NCI-H1092 (cell line): ENCODE measurements at places on chromosomes 3 and 15.

DNA sequence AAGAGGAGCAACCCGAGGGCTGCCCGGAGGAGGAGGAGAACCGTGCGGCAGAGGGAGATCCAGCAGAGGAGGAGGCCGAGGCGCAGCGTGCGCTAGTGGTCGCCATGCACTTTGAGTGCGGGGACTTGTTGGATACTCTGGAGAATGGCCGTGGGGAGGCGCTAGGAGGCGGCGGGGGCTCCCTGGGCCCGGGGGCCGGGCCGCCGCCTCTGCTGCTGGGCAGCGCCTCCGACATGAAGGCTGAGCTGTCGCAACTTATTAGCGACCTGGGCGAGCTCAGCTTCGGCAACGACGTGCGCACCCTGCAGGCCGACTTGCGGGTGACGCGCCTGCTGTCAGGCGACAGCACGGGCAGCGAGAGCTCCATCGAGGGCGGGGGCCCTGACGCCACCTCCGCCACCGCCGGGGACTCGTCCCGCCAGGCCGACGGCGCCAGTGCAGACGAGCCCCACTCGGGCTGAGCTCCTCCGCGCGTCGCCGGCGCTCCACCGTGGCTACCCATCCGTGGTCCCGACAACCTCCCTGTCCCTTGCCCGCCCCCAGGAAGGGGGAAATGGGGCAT lies 2.0 kb downstream of the FAM43A start:
- no peak for DNase-seq

DNA sequence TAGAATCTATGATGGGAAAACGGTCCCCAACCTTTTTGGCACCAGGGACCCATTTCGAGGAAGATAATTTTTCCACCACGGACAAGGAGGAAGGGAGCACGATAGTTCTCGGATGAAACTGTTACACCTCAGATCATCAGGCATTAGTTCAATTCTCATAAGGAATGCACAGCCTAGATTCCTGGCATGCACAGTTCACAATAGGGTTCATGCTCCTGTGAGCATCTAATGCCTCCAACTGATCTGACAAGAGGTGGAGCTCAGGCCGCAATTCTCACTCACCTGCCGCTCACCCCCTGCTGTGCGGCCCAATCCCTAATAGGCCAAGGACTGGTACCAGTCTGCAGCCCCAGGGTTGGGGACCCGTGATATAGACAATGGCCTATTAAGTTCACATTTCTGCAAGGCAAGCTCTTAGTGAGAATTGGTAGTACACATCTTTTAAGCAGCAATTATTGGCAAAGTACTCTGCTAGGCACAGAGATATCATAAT lies 26.5 kb downstream of the CD200R1 start:
- DNase-seq = no peak

DNA sequence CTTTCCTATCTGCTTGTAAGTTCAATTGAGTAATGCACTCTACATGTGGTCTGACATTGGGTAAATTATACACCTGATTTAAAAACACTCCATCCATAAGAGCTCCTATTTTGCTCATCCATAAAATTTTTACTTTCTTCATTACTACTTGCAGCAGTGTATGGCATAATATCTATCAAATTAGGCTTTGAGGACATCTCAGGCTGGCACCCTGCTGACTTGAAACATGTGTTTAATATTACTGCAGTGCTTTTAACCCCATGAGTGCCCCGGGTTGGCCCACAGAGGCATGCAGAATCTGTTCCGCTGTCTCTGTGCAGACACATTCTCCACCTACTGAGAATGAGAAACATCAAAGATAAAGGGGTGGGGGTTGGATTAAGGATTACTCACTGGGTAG lies 249.9 kb upstream of the DNAJC19 start:
- DNase-seq = no peak

DNA sequence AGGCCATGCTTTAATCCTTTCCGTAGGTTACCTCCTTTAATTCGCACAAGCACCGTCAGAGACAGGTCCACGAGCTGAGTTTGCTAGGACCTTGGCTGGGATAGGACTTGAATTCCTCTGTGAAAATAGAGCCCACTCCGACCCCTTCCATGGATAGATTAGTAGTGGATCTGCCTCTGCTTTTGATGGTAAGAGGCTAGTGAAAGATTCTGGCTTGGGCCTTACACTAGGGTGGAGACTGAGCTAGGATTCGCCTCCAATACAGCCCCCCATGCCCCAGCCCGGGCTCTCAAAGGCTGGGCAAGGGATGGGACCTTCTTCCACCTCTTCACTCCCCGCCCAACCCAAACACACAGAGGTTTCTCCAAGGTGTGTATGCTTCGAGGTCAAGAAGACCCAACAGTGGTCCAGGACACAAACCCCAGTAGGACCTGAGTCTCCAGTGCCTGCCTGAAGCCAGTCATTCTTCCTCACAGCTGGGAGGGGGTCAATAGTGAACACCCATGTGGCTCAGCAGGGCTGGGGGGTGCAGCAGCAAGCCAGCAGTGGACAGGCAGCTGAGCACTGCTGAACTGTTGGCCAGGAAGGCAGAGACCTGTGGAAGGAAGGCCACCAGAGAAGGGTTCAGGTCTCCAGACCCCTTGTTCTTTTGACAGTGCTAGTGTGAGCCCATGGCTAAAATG lies 75.7 kb downstream of the SPSB4 start:
- DNase-seq = no peak

GRCh38 chr15:40323239-40323952 lies at the start of gene INAFM2:
Gene INAFM2 (plus strand): TSS chr15:40323692. CDS start chr15:40324056, 364 bp downstream.
- peak; percentile 68 for DNase-seq

GRCh38 chr3:192005989-192006388 lies 545.0 kb downstream of the PYDC2 start:
- DNase-seq = no peak

GRCh38 chr15:60006203-60006862 lies 2.2 kb downstream of the FOXB1 start:
- DNase-seq = no peak

DNA sequence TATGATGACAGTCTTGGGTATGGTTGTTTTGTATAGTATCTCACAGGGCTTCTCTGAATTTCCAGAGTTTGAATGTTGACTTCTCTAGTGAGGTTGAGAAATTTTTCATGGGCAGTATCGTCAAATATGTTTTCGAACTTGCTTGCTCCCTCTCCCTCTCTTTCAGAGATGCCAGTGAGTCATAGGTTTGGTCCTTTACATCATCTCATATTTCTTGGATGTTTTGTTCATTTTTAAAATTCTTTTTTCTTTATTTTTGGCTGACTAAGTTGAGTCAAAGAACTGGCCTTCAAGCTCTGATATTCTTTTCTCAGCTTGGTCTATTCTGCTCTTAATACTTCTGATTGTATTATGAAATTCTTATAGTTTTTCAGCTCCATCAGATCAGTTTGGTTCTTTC lies 282.3 kb upstream of the NECTIN3 start:
- DNase-seq = no peak

GRCh38 chr15:43514241-43515057 lies 3.0 kb upstream of the MAP1A start:
- no peak for DNase-seq

DNA sequence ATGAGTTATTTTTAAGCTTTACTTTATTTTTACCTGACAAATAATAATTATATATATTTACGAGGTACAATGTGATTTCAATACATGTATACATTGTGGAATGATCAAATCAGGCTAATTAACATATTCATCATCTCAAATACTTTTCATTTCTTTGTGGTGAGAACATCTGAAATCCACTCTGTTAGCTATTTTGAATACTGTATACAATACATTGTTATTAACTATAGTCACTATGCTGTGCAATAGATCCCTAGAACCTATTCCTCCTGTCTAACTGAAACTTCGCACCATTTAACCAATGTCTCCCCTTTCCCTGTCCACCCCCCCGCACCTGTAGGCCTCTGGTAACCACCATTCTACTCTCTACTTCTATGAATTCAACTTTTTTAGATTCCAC lies 7.9 kb upstream of the SPPL2A start:
- no peak for DNase-seq

- no peak for DNase-seq
Observed at GRCh38 chr3:12312010-12312409, 23.1 kb downstream of the PPARG start.

GRCh38 chr15:63332367-63333124 lies 49.1 kb downstream of the CA12 start:
- no peak for DNase-seq

DNA sequence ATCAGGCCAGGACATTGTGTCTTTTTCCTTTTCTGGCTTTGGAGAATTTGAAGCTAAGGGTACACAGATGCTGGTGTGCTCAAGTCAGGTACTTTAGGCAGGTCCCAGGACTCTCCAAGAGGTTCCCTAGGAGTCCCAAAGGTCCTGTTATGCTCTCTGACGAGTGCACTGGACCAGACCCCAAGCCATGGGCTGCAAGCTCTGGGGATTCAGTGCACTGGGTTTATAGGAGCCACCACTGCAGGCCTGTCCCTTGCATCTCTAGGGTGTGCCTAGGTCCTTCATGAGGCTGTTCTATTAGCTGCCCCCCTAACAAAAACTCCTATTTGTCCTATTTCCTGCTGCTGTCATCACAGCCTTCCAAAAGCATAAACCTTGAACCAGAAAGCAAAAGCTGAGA lies 31.9 kb upstream of the BFSP2 start:
- DNase-seq = no peak

DNA sequence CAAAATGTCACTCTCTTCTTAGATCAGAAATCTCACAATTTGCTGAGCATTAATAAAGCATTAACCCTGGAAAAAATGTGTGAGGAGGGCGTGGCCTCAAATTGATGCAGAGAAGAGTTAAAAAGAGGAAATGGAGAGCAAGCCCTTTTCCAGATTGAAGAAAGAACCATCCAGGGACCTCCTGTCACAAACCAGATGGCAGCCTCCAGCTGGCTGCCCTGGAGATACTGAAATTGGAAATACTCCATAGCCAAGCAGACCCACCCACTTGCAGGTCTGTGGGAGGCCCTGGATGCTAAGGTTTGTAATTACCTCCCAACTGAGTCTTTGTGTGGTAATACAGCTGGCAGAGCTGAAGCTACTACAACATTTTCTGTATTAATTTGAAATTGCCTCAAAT lies 214.9 kb downstream of the IL20RB start:
- no peak for DNase-seq

DNA sequence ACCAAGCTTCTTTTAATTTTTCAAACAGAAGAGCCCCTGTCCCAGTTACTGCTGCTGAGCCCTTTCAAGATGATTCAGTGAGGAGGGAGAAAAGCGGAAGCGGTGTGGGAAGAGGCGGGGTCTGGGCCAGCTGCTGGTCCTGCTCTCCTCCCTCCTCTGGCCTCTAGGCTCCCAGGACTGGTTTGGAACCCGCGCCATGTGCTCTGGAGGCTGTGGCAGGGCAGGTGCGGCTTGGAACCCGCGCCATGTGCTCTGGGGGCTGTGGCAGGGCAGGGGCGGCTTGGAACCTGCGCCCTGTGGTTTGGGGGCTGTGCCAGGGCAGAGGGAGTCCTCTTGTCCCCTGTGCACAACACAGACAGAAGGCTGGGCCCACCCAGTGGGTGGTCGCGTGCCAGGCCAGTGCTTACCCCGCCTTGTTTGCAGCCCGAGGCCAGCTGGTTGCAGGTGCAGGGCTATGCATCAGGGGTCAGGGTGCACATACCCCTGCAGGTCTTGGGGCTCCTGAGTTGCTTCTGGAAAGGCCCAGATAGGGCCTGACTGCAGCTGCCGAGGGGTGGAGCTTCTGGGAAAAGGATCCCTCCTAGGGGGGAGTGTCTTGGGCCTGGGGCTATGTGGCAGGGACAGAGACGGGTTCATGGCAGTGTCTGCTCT lies 12.2 kb downstream of the ALG1L2 start:
- no peak for DNase-seq

GRCh38 chr3:188148318-188148717 lies 5.6 kb upstream of the LPP start:
- no peak for DNase-seq

- DNase-seq = no peak
Observed at GRCh38 chr3:186530415-186530814, 13.8 kb downstream of the CRYGS start.

DNA sequence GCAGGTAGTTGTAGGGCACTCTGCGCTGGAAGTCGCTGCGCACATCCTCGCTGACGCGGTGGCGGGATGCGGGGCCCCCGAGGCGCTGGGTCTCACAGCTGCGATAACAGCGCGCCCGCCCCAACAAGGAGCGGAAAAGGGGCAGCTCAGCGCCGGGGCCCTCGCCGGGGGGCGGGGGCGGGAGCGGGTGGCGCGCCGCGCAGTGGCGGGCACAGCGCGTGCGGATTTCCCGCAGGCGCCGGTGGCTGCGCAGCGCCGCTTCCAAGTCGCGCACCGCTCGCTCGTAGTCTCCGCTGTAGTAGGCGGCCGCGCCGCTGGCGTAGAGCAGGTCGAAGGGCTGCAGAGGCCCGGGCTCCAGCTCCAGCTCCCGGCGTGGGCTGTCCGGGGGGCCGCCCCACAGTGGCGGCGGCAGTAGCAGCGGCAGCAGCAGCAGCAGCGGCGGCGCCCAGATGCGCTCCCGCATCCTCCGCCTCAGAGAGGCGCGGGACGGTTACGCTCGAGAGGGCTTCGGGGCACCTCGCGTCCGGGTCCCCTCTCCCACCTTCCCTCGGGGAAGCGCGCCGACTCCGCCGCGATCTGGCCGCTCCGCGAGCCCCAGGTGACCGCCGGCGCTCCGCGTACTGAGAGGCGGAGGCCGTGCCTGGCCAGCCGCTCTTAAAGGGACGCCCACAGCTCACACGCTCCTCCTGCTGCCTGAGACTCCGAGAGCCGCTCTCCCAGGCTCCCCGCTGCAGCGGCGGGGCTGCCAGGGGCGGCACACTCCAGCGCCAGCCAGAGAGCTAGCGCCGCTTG lies at the start of gene P3H2:
P3H2 (minus strand) TSS at position 629 of the 792 bp plus-strand sequence; CDS start at position 463, 166 bp downstream.
- peak; percentile 48 for DNase-seq

DNA sequence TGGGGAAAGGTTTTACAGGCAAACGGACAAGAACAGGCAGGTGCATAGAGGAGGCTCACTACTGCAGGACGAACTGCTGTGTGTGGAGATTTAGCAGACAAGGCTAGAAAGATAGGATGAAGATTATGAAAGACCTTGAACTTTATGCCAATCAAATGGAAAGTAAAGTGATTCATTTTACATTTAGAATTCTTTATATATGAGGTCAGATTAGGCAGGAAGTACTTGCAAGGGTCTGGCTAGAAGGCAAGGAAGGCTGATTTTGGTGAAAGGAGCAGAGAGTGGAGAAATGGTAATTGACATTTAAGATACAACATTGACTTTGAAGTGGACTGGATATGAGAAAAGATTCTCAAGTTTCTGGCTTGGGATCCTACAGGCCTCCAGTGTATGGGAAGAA lies 33.6 kb downstream of the PLSCR4 start:
- DNase-seq = no peak

DNA sequence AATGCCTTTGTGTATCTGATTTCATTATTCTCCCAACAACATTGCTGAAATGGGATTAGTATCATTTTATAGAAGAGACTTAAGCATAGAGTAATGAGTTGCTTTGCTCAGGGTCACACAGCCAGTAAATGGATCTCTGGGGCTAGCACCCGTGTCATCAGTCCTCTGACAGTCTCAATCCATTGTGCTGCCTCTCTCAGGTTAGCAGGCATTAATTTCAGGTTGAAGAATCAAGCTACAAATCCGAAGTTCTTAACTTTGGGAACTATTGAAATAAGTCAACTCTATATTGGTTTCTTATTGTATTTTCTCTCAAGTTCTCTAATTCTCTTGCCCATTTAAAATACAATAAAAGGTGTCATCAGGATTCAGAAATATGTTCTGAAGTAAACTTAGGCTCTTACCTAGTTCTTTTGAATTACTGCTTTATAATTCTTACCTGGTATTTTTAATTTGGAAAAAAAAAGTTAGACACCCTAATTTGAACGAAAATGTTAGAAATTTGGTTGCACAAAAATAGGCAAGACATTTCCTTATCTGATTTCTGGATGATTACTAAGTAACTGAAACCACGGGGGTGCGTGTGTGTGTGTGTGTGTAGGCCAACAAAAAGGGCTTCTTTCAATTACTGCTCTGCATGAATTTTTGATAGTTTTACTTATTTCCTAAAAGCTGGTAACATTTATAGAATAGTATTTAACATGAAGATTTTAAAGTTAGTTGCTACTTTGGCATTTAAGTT lies 189.8 kb downstream of the MBNL1 start:
- DNase-seq = no peak
